SIG-M5 (cell line): ENCODE measurements at places on chromosomes 1 and 21.

DNA sequence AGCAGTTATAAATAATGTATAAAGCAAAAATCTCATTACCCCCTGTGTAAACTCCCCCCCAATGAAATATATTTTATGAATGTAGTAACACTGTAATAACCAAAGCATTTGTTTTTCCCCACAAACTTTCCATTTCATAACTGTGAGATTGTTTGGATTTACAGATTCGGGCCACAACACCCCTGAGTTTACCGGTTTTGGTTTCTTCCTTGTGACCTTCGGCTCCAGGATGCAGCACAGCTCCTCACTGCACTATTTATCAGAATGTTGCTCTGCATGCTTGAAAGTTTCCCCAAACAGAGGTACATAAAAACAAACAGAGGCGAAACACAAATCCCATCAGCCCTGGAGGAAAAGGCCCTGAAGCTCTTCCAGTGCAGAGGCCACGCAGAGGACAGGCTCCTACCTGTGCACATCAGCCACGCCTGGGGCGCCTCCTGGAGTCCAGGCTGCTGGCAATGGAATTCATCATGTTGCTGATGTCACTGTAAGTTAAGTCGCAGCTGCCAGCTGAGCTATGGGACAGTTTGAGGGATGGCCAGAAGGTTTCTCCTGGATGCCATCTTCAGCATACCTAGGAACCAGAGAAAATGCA lies 122.0 kb downstream of the LMO4 start:
- DNase-seq = no peak

DNA sequence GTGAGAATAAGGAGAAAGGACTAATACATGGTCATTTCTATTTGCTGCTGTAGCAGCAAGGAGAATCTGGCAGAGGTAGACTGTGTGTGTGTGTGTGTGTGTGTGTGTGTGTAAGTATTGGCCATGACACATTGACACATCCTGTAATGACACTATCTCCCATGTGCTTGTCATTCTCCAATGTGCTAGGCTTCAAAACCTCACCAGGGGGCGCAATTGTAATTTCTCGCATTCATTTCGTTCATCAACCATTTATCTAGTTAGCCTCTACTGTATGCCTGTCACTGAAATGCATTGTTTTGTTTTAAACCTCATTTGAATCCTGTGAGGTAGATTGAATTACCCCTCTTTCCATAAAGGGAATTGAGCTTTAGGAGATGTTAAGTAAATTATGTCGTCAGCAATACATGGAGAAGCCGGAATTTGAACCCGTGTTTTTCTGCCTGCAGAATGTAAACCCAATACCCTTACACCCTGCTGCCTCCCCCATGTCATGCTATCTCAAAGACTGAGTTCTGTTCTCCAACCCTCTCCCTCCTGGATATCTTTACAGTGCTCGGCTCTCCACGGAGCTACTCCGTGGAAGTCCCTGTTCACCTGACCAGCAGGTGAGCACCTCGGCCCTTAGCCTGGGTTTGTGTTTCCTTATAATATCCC lies 100.8 kb downstream of the UCK2 start:
- DNase-seq = no peak

- no peak for DNase-seq
Observed at GRCh38 chr1:184163674-184164465, 112.3 kb downstream of the TSEN15 start.

DNA sequence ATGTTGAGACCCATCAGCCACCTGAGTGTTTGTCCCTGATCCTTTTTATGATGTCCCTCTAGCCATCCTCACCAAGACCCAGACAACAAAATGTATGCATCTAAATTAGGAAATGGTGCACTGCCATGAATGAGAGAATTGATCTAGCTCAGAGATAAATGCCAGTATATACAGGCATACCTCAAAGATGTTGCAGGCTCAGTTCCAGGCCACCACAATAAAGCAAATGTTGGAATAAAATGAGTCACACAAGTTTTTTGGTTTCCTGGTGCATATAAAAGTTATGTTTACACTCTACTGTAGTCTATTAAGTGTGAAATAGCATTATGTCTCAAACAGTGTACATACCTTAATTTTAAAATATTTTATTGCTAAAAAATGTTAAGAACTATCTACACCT lies 63.9 kb downstream of the CHIA start:
- DNase-seq = no peak

GRCh38 chr1:221286399-221286798 lies 407.2 kb downstream of the HLX start:
- DNase-seq = no peak

DNA sequence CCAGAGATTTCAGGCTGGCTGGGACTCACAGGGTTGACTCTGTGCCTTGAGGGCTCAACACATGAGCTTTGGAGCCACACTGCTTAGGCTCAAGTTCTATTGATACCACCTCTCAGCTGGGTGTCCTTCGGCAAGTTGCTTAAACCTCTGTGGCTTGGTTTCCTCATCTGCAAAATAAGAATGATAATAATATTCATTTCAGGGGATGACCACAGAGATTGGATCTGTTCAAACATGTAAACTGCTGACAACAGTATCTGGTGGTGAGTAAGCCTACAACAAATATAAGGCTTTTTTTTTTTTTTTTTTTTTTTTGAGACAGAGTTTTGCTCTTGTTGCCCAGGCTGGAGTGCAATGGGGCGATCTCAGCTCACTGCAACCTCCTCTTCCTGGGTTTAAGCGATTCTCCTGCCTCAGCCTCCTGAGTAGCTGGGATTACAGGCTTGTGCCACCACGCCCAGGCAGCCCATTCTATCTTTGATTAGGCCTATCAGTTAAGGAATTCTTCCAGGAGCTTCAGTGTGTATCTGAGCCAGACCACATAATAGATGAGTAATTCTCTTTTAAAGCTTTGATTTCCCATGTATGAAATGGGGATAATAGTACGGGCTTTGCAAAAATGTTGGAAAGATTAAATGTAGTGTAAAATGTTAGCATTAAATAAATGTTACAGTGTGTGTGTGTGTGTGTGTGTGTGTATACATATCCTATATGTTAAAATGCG lies 437.6 kb downstream of the PRDM2 start:
- DNase-seq = no peak

DNA sequence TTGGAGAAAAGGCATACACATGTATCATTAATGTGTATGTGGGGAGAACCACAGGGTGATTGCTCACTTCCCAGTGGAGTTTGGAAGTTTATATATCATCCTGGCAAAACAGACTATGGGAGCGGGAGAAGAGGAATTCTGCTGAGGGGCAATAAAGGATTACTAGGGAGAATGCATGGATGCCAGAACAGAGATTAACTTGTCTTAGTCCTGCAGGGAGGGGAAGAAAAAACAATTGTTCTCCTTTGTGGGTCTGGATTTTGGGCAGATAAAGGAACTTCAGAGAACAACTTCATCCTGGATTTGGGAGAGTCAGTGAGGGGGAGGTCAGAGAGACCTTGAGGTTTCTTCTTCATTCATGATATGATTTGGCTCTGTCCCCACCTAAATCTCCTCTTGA lies 55.9 kb upstream of the SOX13 start:
- DNase-seq = no peak

- no peak for DNase-seq
Observed at GRCh38 chr21:14678973-14679574, 133.0 kb upstream of the SAMSN1 start.

GRCh38 chr1:180912211-180912800 lies 391 bp upstream of the KIAA1614 start:
- DNase-seq = no peak

GRCh38 chr1:25031601-25031965 lies 101.5 kb upstream of the RUNX3 start:
- no peak for DNase-seq

- DNase-seq = no peak
Observed at GRCh38 chr21:33817663-33818451, 97.7 kb downstream of the ATP5PO start.

- DNase-seq = no peak
Observed at GRCh38 chr1:240500647-240501046, 111.3 kb downstream of the GREM2 start.

- DNase-seq = no peak
Observed at GRCh38 chr1:14932034-14932638, 221.4 kb upstream of the TMEM51 start.

DNA sequence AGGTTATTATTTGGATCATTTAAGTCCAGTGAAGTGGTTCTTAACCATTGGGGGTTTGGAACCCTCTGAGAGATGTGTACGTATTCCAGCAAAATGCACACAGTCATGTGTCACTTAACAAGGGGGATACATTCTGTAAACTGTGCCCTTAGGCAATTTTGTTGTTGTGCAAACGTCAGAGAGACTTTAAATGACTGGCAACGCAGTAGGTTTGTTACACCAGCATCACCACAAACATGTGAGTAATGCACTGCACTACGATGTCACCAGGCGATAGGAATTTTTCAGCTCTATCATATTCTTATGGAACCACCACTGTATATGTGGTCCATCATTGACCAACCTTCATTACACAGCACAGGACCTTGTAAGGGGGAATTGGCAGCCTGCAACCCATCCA lies 11.9 kb downstream of the AHCYL1 start:
- DNase-seq = no peak

DNA sequence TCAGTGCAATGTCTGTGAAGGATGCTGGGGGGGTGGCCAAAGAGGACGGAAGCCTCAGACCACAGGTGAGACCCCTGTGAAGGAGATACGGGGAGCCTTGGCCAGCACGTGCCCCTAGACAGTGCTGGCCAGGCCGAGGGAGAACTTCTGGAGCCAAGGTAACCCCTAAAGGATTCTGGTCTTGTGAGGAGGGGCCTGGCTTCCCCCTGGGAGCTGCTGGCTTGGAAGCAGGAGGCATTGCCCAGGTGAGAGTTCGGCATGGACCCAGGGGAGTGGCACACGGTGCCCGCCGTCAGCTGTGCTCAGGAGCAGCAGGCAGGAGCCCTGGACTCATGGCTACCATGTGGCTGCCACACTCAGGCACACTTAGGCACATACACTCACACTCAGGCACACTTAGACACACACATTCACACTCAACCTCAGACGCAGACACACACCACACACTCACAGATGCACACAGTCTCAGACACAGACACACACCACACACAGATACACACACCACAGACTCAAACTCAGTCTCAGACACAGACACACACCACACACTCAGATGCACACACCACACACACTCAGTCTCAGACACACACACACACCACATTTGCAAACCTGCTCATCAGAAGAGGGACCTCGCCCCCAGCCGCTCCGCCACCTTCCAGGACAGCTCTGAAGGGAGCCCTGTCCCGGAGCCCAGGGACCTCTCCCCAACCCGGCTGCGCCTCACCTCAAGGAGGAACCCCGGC lies 1.1 kb upstream of the COL6A2 start:
- no peak for DNase-seq

DNA sequence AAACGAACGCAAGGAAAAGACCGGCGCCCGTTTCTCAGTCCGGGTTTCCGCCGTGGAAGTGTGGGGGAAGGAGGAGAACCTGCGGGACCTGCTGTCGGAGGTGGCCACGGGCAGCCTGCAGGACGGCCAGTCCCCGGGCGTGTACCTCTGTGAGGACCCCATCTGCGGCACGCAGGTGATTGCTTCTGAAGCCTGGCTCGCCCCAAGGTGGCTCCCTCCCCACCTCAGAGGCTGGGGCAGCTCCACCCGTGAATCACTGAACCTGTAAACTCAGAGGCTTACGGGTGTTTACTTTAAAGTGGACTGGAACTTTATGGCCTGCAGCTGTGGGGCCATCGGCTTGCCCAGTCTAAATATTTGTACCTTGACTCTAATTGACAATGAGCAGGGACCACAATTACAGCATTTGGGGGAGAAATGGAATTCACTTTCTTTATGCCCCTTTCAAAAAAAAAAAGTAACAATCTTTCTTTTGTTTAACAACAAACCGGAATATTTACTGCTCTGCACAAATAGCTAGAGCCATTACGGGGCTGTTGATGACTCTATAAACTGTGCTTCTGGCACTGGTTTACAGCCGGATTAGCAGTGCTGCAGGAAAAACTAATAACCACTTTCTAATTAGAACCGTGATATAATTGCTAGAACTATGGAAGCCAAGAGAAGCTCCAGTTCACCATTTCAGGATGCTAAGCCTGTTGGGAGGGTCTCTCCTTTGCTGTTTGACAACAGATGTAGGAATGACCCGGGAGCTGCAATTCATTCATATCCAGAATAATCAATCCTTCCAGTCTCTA lies 454.8 kb downstream of the KIF26B start:
- no peak for DNase-seq

- DNase-seq = no peak
Observed at GRCh38 chr1:10724052-10724494, 72.4 kb downstream of the CASZ1 start.

- DNase-seq = no peak
Observed at GRCh38 chr1:244074559-244075171, 23.6 kb downstream of the ZBTB18 start.

GRCh38 chr21:20627594-20627993 lies 370.6 kb upstream of the NCAM2 start:
- no peak for DNase-seq

DNA sequence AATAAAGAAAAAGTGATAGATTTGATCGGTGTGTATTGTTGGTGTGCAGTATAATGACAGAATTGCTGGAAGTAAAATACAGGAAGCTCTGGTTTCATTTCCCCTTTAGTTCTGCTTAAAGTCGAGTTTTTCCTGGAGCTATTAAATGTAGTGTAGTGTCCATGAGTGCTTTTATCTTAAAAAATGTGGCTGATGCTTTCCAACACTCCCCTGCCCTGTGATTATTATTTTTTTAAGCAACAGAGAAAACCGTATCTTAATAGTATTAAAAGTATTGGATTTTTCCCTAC lies 1.1 kb downstream of the LGALS8 start:
- DNase-seq = peak; percentile 69

- DNase-seq = no peak
Observed at GRCh38 chr1:54409156-54410142, 3.3 kb upstream of the SSBP3 start.

DNA sequence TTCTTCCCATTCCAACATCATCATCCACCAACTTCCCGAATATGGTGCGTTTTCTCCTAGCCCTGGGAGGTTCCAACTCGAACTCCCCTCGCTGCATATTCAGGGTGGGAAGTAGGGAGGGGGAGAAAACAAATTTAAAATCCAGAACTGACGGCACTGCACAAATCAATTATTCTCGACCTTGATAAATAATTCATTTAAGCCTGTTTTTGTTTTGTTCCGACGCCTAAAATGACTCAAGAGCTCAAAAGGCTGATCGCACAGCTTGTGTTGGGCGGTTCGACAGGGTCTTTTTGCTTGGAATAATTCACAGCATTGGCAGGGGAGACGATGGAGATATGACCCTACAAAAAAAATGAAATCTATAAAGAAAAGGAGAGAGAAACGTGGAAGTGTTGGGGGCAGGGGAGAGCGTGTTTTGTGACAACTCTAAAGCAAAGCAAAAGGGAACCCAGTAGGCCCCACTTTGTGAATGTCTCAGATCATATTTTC lies 3.1 kb upstream of the BARHL2 start:
- DNase-seq = no peak
